ENCODE measurements at places on chromosomes 6 and 20.

DNA sequence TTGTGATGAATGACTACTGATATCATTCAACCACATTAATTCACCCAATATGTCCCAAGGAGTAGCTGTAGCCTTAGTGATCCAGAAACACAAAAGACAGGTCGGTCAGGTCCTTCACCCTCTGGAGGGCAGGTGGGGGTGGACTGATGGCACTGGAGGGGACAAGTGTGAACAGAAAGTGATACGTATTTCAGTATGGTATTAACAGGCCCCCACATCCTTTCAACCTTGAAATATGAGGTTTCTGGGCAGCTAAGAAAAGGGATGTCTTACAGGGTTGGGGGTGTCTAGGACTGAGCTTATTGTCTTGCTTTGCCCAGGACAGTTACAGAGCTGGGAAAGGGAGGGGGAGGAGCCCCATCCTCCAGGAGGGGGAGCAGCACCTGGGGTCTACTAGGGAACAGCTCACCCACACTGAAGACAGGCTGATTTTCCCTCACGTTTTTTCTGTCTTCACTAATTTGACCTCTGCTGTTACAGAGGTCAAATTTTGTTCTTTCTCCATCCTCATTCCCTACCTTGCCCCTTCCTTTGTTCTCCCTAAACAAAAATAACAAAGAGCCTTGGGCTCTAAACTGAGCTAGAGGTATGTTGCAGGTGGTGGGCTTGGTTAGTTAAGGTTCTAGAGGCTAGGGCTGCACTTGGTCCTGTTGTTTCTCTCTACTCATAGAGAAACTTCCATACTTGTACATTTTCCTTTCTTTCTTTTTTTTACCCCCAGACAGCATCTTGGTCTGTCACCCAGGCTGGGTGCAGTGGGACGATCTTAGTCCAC lies 38.0 kb upstream of the EEF1A1 start:
- DNase-seq, result no peak

DNA sequence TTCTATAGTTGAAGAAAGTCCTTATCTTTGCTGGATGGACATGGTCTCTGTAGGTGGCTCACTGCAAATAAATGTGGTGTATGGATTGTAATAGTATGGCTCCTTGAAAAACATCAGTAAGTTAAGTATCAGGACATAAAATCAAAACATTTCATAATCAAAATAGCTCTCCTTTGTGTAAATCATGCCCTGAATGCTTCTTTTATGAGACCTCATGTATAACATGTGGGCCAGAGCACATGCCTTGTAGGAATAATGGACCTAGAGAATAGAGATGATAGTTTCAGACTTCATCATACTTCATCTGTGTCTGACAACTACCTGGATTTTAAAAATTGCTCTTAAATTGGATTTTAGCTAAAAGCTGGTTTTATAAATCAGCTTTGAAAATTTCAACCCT lies 159.9 kb downstream of the ASCC3 start:
- no peak for DNase-seq

- DNase-seq, result no peak
Observed at GRCh38 chr20:9417665-9418064, 96.7 kb upstream of the LAMP5 start.

DNA sequence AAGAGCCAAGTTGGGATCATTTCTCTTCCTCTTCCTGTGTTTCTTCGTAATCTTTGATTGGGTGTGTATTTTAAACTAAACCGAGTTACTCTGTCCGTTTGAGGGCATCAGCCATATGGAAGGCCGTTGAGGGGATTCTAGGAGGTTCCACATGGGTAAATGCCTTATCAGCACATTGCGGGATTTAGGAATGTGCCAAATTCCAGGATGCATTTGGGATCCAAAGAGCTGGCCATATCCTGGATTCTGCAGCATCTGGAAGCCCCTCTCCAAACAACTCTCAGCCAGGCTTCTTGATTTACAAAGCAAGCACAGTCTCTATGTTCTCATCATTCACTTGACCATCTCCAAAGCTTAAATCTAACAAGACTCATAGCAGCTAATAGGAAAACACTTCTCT lies 67.6 kb upstream of the RIN2 start:
- no peak for DNase-seq

DNA sequence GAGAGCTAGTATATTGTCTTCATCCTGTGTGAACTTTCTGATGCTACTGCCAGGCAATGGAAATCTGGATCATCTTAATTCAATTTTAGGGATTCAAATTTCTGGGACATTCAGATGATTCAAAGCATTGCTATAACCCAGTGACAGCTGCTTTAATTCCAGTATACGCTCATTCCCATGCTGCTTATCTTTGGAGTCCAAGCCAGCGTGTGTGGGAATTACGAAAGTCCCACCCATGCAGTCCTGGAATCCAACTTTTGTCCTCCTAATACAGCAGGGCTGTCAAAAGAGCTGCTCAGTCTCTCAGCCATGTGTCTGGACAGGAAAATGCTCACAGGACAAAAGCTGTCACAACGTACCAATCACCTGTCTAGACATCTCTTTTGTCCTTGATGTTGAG lies 219.8 kb downstream of the LAMA2 start:
- DNase-seq, result no peak

- peak; percentile 84 for DNase-seq
Observed at GRCh38 chr6:3457710-3458602, 1.1 kb upstream of the SLC22A23 start.

DNA sequence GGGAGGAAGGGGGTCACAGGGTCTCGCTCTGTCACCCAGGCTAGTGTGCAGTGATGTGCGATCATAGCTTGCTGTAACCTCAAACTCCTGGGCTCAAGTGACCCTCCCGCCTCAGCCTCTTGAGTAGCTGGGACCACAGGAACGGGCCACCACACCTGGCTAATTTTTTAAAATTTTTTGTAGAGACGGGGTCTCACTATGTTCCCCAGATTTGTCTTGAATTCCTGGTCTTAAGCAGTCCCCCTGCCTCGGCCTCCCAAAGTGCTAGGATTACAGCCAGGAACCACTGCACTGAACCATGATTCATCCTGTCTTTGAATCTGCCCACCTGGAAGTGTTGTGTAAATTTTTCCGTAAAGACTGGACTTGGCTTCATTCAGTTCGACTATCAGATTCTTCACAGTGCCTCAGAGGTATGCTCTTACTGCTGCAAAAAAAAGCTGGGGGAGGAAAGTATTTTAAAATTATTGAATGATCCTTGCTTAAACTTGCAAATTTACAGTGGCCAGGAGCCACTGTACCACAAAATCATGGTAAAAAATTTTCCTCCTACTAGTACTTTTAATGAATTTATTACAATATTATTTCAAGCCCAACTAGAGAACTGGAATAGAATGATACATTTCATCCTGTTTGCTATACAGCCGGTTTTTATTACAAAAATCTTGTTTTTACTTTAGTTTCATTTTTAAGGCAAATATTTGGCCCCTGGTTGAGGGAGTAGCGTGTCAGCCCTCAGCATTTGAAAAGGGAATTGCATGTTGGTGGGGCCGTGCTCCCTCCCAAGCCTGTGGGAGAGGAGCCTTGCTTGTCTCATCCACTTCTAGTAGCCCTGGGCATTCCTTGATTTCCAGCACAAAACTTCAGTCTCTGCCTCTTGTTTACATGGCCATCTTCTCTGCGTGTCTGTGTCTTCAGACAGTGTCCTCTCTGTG lies 202.5 kb upstream of the SGK1 start:
- no peak for DNase-seq

DNA sequence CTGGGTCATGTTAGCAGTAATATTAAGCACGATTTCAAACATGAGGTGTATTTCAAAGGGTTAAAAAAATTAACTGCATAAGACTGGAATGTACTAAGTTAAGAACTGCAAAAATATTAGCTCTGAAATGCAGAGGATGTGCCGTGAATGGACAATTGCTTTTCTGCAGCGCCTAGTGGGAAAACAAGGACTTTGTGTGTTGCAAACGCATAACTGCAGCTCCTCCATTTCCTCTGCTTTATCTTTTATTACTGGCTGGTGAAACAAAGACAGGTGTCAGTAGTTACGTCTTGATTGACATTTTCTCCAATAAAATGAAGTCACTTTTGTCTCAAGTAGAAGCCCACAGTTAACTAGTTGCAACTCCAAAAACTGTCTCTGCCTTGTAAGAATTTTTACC lies 1.7 kb downstream of the PDE7B start:
- DNase-seq, result no peak

DNA sequence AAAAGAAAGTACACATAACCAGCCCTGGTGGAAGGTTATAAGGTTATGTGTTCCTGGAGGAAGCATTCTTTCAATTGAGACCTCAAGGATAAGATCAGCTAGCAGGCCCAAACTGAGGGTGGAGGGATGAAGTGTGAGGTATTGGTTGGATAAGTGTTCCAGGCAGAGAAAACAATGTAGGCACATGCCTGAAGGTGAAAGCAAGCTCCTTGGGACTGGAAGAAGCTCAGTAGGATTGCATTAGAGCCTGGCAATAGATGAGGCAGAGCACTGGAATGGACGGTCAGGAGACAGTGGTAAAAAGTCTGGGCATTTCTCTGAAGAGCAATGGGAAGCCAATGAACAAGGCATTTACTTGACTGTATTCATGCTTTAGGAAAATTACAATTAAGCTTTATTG lies 89.9 kb upstream of the SHLD1 start:
- DNase-seq, result no peak

- DNase-seq, result no peak
Observed at GRCh38 chr6:22696481-22696880, 127.1 kb downstream of the HDGFL1 start.

DNA sequence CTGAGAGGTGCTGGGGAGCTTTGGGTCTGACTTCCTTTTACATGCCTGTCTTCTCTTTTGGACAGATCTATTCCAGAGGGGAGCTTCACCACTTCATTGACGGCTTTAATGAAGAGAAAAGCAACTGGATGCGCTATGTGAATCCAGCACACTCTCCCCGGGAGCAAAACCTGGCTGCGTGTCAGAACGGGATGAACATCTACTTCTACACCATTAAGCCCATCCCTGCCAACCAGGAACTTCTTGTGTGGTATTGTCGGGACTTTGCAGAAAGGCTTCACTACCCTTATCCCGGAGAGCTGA lies 13.1 kb downstream of the PRDM1 start:
- DNase-seq, result no peak

Data from posterior cingulate gyrus (tissue), 11 donors.